ENCODE measurements at places on chromosomes 2 and 18. TPM values are rescaled to one million over a fixed set of nuclear protein-coding genes. Genes with fewer than 3 reads are reported as not detected.
A peak's percentile ranks its signal among the peaks of the same experiment; 100 is the strongest.

The C2orf81 gene
- total RNA-seq = not detected

GRCh38 chr2:223416815-223417610, 185.1 kb downstream of the SCG2 start:
- peaks cover 4% of the 10 kb centered on the region for H3K4me1 ChIP-seq
- no peaks in the 10 kb centered on the region for H3K27me3 ChIP-seq
- no peaks in the 10 kb centered on the region for H3K36me3 ChIP-seq
- peak overlapping the region; percentile 80 for H3K27ac ChIP-seq
- peak; percentile 57 for DNase-seq
- no peak overlapping the region for H3K4me3 ChIP-seq

- H3K36me3 ChIP-seq = no peaks in the 10 kb centered on the region
- no peaks in the 10 kb centered on the region for H3K27me3 ChIP-seq
These were observed 69.6 kb downstream of the RDH14 start for GRCh38 chr2:18490901-18491300.

- no peaks in the 10 kb centered on the region for H3K27me3 ChIP-seq
- DNase-seq = no peak
- H3K4me1 ChIP-seq = no peaks in the 10 kb centered on the region
These were observed 157.8 kb downstream of the LDLRAD4 start for GRCh38 chr18:13376298-13376840.

DNA sequence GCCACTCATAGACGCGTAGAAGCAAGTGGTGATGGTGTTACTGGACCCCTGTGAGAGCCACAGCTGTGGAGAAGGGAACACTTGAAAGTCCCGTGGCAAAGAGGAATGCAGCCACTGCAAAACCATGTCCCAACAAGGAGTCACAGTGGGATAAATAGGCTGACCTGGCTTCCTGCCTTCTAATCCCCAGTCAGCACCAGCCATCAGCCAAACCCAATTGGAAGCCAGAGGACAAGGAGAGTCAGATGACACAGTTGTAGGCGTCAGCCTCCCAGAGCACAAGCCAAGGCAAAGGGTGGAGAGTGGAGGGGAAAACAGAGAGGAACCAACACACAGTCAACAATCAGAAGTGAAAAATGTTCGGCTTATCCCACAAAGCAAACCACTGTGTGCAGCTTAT, 5.5 kb upstream of the CYBRD1 start:
- H3K4me1 ChIP-seq = no peaks in the 10 kb centered on the region
- H3K4me3 ChIP-seq = no peak overlapping the region
- H3K27ac ChIP-seq = no peak overlapping the region
- no peaks in the 10 kb centered on the region for H3K36me3 ChIP-seq
- DNase-seq = no peak

- no peak overlapping the region for H3K4me3 ChIP-seq
- no peaks in the 10 kb centered on the region for H3K4me1 ChIP-seq
- H3K27me3 ChIP-seq = no peaks in the 10 kb centered on the region
These were observed 22.7 kb downstream of the MGAT5 start for GRCh38 chr2:134276381-134277172.

- H3K27me3 ChIP-seq = no peaks in the 10 kb centered on the region
- H3K4me3 ChIP-seq = no peak overlapping the region
- DNase-seq = no peak
- H3K27ac ChIP-seq = no peak overlapping the region
These were observed 8.8 kb upstream of the MBD2 start for GRCh38 chr18:54233228-54233625.

The SERPINB13 gene
- not detected for total RNA-seq

DNA sequence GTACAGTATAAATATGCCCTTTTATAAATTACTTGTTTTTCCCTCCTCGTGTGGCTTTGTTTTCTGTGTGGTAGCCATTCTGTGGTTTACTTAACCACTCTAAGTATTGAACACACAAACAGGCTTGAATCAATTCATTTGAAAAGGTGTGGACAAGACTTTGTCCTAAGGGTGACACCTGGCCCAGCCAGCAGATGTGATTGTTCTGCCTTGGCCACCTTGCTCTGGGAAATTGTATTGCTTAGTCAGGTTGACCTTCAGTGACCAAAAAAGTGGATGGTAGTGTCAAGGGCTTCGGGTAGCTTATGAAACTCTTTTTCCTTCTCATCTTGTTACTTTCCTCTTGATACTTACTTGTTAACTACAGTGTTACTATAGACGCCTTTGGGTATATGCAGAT, 61.9 kb downstream of the DGKD start:
- peaks cover 10% of the 10 kb centered on the region for H3K4me1 ChIP-seq
- no peaks in the 10 kb centered on the region for H3K27me3 ChIP-seq
- H3K27ac ChIP-seq = no peak overlapping the region
- H3K4me3 ChIP-seq = no peak overlapping the region

DNA sequence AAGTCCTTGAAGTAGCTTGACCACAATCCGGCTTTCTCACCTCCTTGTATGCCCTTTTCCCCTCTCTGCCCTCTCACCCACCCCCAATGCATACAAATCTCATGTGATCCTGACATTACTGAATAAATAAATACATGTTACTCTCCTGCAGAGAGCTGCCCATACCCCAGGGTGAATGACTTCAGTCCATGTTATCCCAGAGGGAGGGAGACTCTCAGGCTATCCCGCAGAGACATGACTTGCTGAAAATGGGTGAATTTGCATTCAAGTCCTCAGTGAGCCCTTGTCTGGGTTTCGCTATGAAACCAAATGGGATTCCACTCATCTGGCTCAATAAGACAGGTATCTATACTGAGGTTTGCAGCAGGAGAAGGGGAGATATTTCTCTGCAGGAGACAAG, 168.5 kb downstream of the FHOD3 start:
- no peaks in the 10 kb centered on the region for H3K4me1 ChIP-seq
- no peak overlapping the region for H3K27ac ChIP-seq
- DNase-seq = no peak
- H3K27me3 ChIP-seq = peaks cover 6% of the 10 kb centered on the region
- H3K36me3 ChIP-seq = no peaks in the 10 kb centered on the region

DNA sequence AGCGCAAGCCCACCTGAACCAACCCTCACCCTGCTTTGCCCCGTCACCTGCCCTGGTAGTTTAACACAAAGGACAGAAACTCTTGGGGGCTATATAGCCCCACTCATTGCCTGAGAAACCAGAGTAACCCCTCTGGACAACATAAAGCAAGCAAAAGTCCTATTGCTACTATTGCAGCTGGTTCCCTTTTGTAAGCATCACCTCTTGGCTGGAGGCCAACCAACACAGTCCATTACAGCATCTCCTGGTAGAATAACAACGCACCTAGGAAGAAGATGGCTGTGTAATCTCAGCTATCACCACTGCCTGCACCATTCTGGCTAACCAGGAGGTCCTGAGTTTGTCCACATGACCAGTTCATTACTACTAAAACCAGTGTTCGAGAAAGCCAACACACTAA, 36.4 kb downstream of the FLACC1 start:
- H3K4me3 ChIP-seq = no peak overlapping the region
- no peaks in the 10 kb centered on the region for H3K27me3 ChIP-seq
- no peak for DNase-seq

GRCh38 chr18:64474773-64475172, 325.9 kb upstream of the LINC00305 start:
- no peaks in the 10 kb centered on the region for H3K4me1 ChIP-seq
- H3K27ac ChIP-seq = no peak overlapping the region

- no peak for DNase-seq
- H3K27ac ChIP-seq = no peak overlapping the region
- H3K36me3 ChIP-seq = no peaks in the 10 kb centered on the region
- no peak overlapping the region for H3K4me3 ChIP-seq
- no peaks in the 10 kb centered on the region for H3K4me1 ChIP-seq
- H3K27me3 ChIP-seq = no peaks in the 10 kb centered on the region
These were observed 183.1 kb downstream of the STK39 start for GRCh38 chr2:168064011-168064998.
